Caudate nucleus (tissue), 63 donors: ENCODE measurements at places on chromosomes 5 and 9.

- DNase-seq: no peak
Measured at GRCh38 chr5:104859437-104859836, 1296.8 kb upstream of the NUDT12 start.

DNA sequence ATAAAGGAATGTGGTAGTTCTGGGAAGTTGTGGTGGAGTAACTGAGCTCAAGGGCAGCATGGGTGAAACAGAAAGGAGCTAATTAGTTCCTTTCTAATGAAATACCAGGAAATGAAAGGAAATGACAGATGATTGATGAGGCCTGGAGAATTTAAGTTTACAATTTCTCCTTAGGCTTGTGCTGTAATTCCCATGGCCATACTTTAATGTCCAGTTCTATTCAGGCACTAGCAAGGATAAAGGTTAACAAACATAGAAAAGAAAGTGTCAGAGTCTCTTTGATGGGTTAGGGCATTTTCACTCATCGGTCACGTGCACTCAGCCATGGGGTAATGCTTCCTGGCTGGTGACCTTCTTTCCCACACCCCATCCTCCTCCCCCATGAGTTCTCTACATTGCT lies 70.3 kb downstream of the CTSL start:
- DNase-seq: no peak

GRCh38 chr5:135216471-135217343 lies 182.3 kb downstream of the MACROH2A1 start:
- DNase-seq: no peak

GRCh38 chr9:120625222-120625621 lies 45.3 kb upstream of the CDK5RAP2 start:
- no peak for DNase-seq

DNA sequence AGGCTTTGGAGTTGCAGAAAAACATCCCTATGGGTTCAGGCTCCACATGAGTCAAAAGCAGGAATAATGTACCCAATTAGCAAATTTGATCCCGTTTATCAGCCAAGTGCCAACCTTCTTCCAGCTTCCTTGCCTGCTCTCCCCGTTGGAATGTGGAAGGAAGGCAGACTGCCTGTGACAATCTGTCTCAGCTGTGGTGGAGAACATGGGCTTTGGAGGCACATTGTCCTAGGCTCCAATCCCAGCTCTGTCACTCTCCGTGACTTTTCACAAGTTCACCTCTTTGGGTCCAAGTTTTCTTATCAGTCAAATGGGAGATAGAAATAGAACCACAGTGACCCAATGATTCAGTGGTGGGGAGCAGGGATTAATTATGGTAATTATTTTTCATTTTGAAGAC lies 113.9 kb downstream of the ARHGAP26 start:
- no peak for DNase-seq

- no peak for DNase-seq
Measured at GRCh38 chr9:70080481-70081119, 37.0 kb downstream of the MAMDC2 start.

GRCh38 chr9:115328677-115329076 lies 210.7 kb upstream of the TNC start:
- DNase-seq: no peak

GRCh38 chr5:14143546-14143840 lies 351 bp downstream of the TRIO start:
- no peak for DNase-seq

DNA sequence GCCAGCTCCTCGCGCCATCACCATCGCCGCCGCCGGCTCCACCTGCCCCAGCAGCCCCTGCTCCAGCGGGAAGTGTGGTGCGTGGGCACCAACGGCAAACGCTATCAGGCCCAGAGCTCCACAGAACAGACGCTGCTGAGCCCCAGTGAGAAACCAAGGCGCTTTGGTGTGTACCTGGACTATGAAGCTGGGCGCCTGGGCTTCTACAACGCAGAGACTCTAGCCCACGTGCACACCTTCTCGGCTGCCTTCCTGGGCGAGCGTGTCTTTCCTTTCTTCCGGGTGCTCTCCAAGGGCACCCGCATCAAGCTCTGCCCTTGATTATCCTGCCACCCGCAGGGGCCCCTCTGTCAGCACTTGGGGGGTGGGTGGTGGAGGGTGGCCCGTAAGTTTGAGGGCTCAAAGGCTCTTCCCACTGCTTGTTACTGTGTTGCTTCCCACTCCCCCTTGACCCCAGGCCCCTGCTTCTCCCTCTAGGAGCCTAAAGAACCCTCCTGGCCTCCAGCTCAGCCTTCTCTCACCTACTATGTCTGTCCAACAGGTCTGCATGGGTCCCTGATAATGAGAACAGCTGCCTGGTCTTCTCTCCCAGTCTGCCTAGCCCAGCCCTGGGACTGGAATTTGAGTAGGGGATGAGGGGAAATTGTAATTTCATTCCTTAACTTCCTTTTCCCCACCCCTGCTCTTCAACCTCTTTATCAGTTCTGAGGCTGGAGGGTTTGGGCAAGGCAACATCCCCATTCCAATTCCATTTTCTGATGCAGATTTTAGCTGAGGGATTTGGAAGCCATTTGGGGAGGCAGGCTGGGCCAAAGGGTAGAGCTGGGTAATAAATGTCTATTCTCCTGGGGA lies 9.0 kb downstream of the RACK1 start:
- no peak for DNase-seq

DNA sequence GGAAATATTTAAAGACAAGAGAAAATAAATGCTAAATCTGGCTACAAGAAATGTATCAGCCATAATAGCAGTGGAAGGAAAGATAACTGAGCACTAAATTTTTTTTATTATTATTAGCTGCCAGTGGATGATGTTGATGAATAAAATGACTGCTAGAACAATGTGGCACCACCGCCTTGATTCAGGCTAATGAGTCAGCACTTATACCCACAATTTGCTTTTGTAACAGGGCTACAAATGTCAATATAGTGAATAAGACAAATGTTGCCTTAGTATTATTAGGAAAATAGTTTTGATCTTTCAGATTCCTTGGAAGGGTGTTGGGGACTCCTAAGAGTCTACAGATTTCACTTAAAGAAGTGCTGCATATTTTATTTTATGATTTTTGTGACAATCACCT lies 555.2 kb upstream of the GRAMD2B start:
- DNase-seq: no peak
